ENCODE measurements at places on chromosomes 3 and 15. TPM values are rescaled to one million over a fixed set of nuclear protein-coding genes. Genes with fewer than 3 reads are reported as not detected.

Gene GP9
- not detected for total RNA-seq

- no peak for DNase-seq
Observed at GRCh38 chr3:15384510-15385237, 42.7 kb downstream of the METTL6 start.

- no peak for DNase-seq
Observed at GRCh38 chr3:12478326-12478725, 6.0 kb upstream of the TSEN2 start.

- DNase-seq, result no peak
Observed at GRCh38 chr15:37038716-37039106, 61.6 kb downstream of the MEIS2 start.

Gene C3orf85
- total RNA-seq, result not detected

DNA sequence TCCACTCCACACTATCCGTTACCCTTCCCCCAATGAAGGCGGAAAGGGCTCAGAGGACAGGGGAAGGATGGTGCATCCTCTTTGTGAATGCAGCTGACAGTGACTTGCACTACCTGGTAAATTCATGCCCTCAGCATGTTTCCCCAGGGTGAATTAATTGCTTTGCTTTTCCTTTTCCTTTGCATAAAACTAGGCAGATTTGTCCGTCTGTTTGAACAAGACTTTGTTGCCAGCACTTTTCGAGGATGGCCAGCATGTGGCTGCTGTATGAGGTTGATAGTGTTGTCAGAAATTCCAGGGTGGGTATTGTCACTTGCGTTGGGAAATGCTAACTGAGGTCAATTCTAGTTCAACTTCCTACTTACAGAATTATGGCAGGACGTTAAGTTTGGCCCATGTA lies 79.0 kb upstream of the RARB start:
- no peak for DNase-seq

DNA sequence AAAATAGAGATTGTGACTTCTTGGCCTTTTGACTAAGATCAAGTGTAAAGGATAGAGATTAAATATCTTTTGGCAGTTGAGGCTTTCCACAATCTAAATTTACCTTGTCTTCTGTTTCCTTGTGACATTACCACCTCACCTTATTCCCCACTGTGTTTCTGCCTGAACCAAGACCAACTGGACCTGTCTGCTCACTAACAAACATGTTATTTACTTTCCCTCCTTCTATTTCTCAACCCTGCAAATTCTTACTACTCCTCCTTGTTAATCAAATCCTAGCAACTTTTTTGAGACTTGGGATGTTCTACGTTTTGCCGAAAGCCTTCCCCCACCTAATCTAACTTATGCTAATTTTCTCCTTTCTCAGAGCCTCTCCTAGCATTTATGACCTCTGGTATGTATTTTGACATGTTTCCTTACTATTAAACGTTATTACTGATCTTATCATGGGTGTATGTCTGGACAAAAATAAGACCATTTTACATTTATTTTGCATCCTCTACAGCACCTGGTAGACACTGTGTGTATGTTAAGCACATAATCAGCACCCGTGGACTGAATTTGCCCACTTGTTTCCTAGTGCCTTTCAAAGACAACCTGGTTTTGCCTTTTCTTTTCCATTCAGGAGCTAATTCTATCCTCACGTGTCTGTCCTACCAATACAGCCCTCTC lies 7.6 kb upstream of the CCNL1 start:
- DNase-seq, result no peak

- DNase-seq, result no peak
Observed at GRCh38 chr3:2697589-2697988, 412.6 kb downstream of the IL5RA start.

GRCh38 chr15:99753066-99753465 lies 19.8 kb upstream of the LYSMD4 start:
- DNase-seq, result no peak
